ENCODE measurements at places on chromosomes 12 and 14.
A peak's percentile ranks its signal among the peaks of the same experiment; 100 is the strongest.

GRCh38 chr14:71309756-71310155, 402.5 kb downstream of the PCNX1 start:
- DNase-seq: no peak

GRCh38 chr12:2291182-2291832, 238.5 kb downstream of the CACNA1C start:
- DNase-seq: peak; percentile 60

GRCh38 chr12:124169577-124170284, 125.2 kb upstream of the RFLNA start:
- DNase-seq: no peak

DNA sequence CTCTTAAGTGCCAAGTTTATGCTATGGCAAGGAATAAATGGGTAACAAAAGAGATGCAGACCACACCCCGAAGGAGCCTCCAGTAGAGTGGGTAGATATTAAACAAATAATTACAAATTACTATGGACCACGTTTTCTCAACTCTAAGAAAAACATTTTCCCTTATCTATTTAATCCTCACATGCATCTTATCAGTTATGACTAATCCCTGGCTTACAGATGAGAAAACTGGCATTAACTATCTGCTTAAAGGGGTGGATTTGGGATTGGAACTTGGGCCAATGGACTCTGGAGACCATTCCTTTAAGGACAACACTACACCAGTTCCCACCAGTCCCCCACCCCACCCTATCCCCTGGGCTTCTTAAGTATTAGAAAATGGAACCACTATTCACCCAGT, 26.3 kb downstream of the PPM1H start:
- no peak for DNase-seq

GRCh38 chr12:48999371-49000131, at the start of gene DDN:
DDN (minus strand) TSS chr12:48999375; CDS start chr12:48999287, 88 bp downstream.
- peak; percentile 92 for DNase-seq

- DNase-seq: no peak
These were observed 177.5 kb upstream of the CAND1 start for GRCh38 chr12:67091678-67092077.

DNA sequence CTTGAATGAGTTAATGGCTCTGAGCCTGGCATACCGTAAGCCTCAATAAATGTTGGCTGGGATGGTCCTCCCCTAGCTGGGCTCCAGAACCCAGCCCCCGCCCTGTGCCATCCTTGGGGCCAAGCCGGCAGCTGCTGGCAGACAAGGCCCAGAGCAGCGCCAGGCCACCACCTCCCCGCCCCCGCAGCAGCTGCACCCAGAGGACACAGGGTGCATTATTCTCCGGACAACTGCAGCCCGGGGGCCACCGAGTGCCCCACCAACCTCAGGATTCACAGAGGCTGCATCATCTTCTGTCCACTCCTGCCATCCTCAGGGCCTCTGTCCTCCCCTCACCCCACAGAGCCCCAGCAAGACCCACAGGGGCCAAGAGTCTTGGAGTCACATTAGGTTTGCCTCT, 92.7 kb downstream of the NCOR2 start:
- no peak for DNase-seq

- DNase-seq: peak; percentile 32
These were observed 24.9 kb downstream of the DGLUCY start for GRCh38 chr14:91138511-91139359.
